ENCODE measurements at places on chromosomes 6 and 20. TPM values are rescaled to one million over a fixed set of nuclear protein-coding genes. Genes with fewer than 3 reads are reported as not detected.

NUP43 gene
- 23.2 TPM for total RNA-seq

GRCh38 chr20:18684775-18685174 lies 96.9 kb downstream of the DTD1 start:
- no peak for DNase-seq

LY6G6C gene
- not detected for total RNA-seq

GRCh38 chr6:25956226-25956625 lies 6.4 kb upstream of the TRIM38 start:
- no peak for DNase-seq

GRCh38 chr6:133165235-133165634 lies 75.9 kb upstream of the EYA4 start:
- no peak for DNase-seq

DNA sequence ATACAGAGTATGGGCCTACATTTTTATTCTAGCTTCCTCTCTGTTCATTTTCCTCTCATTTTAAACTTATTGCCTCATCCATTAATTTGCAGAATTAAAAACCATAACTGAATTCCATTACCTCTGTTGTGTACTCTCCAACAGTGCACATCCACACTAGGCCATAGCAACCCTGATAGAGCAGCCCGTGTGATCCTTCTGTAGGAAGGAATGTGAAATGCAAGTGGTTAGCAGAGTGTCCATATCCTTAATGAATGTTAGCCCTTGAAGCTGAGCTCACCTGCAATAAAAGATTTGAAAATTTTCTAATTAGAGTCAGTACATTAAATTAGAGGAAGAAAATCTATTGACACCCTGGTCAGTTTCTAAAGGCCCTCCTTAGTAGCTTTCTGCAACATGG lies 6.5 kb upstream of the GRIK2 start:
- DNase-seq = no peak

DNA sequence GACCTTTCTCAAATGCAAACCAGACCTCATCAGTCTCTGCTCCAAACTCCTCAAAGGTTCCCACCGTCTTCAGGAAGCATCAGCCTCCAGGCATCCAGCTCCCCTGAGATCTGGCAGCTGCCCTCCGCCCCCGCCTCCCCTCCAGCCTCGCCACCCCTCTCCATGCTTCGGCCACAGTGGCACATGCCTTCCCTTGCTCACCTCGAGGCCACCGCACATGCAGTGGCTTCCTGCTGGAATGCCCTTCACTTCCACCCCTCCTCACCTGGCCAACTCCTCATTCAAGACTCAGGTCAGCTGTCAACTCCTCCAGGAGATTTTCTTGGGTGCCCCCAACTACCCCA lies 13.4 kb downstream of the KIAA1755 start:
- no peak for DNase-seq

CNKSR3 gene
- total RNA-seq = 34.4 TPM

SLC22A1 gene
- not detected for total RNA-seq

BPIFB4 gene
- not detected for total RNA-seq

- no peak for DNase-seq
Observed at GRCh38 chr6:30409184-30409583, 64.2 kb downstream of the RPP21 start.

- no peak for DNase-seq
Observed at GRCh38 chr6:139763468-139764210, 389.2 kb upstream of the CITED2 start.

- DNase-seq = no peak
Observed at GRCh38 chr20:33832103-33832804, 21.1 kb downstream of the CHMP4B start.

DNA sequence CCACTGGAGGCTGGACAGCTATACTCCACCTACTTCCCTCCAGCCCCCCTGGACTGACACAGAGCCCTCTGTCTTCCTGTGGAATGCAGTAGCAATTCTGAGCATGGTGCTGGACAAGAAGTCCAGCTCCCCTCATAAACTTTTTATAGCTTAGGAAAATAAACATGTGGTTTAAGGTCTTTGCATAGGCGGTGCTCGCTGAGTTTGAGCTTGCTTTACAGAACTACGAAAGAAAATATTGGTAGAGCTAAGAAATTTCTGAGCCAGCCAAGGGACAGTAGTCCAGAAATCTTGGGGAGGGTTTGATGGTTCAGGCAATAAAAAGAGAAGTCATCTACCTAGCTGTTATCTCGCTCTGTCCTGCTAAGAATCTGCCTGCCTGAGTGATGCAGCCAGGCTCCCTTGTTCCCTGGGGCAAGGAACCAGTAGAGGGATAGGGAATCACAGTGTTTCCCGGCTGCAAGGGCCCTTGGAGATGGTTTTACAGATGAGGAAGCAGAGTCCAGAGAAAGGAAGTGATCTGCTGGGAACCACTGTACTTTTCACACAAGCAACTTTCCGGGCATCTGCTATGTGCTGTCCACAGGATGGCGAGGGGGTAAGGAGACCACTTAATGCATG lies 343.4 kb downstream of the CDC5L start:
- DNase-seq = no peak

CCN5 gene
- 29.3 TPM for total RNA-seq

RNF144B gene
- 9.3 TPM for total RNA-seq

DNA sequence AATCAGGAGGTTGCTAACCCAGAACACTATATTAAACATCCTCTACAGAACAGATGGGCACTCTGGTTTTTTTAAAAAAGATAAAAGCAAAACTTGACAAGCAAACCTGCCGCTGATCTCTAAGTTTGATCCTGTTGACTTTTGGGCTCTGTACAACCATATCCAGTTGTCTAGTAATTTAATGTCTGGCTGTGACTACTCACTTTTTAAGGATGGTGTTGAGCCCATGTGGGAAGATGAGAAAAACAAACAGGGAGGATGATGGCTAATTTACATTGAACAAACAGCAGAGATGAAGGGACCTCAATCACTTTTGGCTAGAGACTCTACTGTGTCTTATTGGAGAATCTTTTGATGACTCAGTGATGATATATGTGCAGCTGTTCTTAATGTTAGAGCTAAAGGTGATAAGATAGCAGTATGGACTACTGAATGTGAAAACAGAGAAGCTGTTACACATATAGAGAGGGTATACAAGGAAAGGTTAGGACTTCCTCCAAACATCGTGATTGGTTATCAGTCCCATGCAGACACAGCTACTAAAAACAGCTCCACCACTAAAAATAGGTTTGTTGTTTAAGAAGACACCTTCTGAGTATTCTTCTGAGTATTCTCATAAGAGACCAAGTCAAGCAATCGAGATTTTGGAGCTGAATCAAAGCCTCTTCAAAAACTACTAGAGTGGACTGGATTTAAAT lies 201.2 kb upstream of the SHLD1 start:
- DNase-seq = no peak

- no peak for DNase-seq
Observed at GRCh38 chr20:35269055-35269781, 8.7 kb downstream of the MMP24OS start.

GRCh38 chr20:23160536-23161243 lies 74.6 kb upstream of the CD93 start:
- no peak for DNase-seq

DNA sequence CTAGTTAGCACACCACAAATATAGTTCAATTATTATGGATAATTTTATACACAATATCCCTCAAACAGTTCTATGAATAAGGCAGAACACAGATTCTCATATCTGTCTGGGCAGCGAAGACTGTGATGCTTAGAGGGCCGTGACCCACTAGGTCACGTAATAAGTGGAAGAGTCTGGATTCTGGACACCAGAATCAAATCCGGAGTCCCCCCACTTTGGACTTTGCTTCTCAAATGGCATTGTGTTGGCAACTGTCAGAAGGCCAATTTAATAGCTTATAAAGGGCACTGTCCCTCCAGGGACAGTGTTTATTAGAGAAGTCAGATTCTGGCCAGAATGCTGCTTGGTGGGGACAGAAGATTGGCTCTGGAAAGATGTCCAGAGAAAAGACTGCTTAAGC lies 6.8 kb upstream of the CCDC167 start:
- DNase-seq = no peak

DNA sequence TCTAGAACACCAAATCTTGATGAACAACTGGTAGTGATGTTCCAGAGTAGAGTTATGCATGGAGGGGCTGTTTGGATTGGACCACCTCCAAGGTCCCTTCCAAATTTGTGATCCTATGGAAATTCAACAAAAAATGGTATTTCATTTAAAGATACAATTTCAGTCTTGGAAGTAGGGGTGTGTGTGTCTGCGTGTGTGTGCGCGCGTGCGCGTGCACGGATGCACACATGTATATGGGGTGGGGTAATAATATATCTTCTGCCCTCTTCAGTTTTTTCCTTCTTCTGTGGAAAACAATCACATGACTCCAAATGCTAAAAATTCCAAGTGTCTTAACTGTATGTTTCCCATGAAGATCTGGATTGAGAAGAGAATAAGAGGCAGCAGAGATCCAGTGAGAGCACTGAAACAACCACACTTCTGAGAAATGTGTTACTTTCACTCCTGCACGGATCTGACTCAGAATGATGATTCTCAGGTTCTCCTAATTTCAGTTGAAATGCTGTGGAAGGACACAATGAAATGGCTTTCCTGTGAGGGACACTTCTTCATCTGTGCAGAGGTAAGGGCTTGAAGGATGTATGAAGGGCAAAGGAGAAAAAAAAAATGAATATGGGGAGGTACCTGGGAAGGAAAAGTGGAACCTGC lies 10.6 kb upstream of the IL17F start:
- no peak for DNase-seq

ATP6V1G2 gene
- 2.6 TPM for total RNA-seq

DNA sequence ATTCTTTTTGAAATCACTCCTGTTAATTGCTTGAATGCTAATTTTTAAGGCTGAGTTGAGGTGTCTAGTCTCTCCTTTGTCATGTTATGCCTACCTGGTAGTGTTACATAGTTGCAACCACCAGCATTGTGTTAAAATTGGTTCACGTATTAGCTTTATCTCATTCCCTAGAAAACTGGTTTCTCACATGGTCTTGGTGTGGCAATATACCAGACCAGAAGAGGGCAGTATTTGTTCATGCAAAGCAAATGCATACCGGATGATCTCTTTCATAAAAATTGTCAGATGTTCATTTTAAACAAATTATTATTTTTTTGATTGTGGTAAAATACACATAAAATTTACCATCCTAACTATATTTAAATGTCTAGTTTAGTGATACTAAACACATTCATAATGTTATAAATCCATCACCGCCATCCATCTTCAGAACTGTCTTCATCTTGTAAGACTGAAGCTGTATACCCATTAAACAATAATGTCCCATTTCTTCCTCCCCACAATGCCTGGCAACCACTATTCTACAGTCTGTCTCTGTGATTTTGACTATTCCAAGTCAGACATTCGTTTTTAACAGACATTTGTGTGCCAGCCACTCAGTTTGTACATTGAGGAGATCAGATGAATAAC lies 92.8 kb downstream of the ATRN start:
- no peak for DNase-seq

PLA2G7 gene
- 0.46 TPM for total RNA-seq

PLN gene
- total RNA-seq = 2,070 TPM

GRCh38 chr6:10347561-10348327 lies 67.1 kb downstream of the TFAP2A start:
- no peak for DNase-seq

FOXQ1 gene
- not detected for total RNA-seq

DNA sequence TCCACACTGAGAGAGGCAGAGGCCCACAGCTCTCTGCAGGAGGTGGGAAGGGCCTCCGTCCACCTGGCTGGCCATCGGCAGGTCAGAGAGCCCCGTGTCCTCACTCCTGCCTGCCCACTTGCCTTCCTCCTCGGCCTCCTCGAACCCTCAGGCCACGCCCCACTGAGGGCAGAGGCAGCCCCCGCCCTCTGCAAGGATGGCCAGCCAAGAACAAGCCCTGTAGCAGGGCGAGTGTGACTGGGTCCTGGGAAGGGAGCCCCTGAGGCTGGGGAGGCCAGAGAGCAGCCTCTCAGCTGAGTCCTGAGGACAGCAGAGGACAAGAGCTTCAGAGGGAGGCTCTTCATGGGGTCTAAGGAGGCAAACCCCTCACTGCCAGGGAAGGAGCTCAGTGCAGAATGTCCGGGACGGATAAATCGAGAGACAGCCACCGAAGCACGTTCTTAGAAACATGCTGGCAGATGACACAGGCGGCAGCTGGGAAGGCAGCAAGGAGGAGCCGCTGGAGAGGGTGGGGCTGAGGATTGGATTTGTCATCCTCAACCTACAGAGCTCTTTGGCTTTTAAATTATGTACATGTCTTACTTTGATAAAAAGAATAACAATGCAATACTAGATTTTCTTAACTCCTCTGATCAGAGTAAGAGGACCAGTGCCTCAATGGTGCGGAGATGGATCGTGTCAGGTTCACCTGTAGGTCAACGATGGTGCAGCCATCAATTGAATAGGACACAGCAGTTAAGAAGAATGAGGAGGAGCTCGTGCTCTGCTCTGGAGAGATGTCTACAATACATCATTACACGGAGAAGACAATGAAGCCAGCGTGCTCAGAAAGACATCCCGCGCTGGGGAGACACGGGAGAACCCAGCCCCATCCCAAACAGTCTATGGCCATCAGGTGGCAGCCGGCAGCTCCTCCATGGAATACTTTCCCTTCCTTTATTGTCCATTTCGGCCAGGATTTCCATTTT lies 53.0 kb downstream of the GNAS-AS1 start:
- DNase-seq = no peak

GRCh38 chr6:126180585-126180984 lies 159.3 kb upstream of the CENPW start:
- DNase-seq = no peak

DNA sequence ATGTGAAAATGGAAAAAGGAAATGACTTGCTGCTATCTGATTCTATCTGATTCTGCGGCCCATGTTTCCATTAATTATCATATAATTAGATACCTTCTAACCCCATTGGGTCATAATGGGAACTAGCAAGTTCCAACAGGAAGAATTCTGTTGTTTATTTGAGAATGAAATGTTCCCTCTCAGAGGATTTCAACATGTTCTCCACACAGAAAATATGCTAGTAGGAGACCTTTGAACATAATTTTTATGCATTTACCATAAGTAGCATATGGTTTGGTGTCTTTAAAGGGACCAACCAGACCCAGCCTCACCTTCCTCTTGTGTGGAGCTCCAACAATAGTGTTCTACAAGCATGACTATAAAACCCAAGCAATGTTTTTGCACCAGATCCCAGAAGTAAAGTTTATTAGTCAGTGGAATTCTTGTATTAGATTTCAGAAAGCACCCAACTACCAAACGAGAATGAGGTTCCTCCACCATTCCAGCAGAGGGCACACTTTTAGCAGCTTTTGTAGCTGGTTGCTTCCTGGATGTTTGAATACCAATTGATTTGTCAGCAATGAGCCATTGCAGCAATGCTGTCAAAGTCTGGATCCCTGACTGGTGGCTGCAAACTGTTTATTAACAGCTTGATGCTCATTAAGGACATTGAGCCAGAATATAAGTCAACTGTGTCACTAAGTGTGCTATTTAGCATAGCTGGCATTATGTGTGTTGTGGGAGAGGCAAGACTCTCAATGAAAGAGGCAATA lies 143.6 kb upstream of the GJE1 start:
- DNase-seq = no peak

PTCHD4 gene
- total RNA-seq = 1.1 TPM
